ENCODE measurements at places on chromosomes 4 and X.

- peak; percentile 32 for DNase-seq
Observed at GRCh38 chr4:169810325-169811323, 52.9 kb upstream of the HPF1 start.

DNA sequence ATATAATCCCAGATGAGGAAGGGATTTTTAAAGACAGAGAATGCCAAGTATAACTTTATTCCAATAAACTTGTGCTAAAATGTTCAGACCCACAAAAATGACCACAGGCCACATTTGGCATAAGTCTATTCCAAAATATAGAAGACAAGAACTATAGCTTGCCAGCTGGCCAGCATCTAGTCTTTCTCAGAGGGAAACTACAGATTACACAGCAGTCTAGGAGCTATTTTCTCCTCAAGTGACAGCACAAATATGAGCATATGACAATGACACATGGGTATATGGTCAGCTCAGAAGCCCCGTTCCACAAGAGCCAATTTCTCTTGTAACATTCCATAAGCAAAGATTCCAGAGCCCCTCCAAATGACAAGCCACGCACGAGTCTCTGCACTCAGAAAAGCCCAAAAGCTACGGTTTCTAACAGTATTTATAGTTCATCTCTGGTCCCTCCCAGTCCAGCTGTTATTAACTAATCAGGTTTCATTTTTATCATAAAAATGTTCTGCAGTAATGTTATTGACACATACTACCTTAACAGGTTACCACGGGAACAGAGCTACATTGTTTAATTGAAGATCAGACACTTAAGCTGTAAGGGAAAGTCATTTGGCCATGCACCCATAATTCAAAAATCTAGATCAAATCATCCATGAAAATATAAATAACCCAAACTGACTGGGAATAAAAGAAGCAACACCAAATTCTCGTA is 70.3 kb downstream of the RAB28 start:
- DNase-seq, result no peak

DNA sequence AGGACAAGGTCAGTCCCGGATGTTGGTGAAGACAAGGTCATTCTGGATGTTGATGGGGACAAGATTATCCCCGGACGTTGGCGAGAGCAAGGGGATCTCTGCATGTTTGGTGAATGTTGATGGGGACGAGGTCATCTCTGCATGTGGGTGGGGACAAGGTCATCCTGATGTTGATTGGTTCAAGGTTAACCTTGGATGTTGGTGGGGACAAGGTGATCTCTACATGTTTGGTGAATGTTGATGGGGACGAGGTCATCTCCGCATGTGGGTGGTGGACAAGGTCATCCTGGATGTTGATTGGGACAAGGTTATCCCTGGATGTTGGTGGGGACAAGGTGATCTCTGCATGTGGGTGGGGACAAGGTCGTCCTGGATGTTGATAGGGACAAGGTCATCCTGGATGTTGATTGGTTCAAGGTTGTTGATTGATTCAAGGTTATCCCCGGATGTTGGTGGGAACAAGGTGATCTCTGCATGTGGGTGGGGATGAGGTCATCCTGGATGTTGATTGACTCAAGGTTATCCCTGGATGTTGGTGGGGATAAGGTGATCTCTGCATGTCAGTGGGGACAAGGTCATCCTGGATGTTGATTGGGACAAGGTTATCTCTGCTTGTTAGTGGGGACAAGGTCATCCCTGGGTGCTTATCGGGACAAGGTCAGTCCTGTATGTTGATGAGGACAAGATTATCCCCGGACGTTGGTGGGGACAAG is 28.8 kb upstream of the PLCXD1 start:
- DNase-seq, result no peak

GRCh38 chr4:137685357-137685756 is 153.1 kb upstream of the PCDH18 start:
- DNase-seq, result no peak

GRCh38 chr4:147050356-147050765 is 104.7 kb upstream of the TTC29 start:
- no peak for DNase-seq

GRCh38 chr4:186755550-186756519 is 32.2 kb upstream of the FAT1 start:
- no peak for DNase-seq

- no peak for DNase-seq
Observed at GRCh38 chr4:7435471-7436061, 836 bp upstream of the PSAPL1 start.

- peak; percentile 41 for DNase-seq
Observed at GRCh38 chrX:70452143-70452733, 7.6 kb downstream of the DLG3 start.

- no peak for DNase-seq
Observed at GRCh38 chrX:150983521-150984168, 510 bp downstream of the HMGB3 start.

DNA sequence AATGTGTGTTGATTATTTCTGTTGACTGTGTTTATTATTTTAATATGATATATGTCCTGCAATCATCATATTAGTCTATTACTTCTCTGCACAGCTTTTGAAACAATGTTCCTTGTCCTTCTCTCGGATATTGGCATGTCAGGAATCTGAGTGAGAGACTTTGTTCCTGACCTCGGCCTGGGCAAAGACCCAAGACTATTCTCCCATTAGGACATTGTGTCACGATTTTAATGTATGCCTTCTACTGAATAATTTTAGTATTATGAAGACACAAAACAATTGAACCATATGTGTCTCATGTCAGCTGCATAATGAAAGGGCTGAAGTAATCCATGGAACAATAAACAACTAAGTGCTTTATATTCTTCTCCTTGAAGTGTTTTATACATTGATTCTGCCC is 580.8 kb upstream of the TENM3 start:
- DNase-seq, result no peak

- DNase-seq, result no peak
Observed at GRCh38 chrX:106005684-106006083, 32.8 kb downstream of the SERPINA7 start.

DNA sequence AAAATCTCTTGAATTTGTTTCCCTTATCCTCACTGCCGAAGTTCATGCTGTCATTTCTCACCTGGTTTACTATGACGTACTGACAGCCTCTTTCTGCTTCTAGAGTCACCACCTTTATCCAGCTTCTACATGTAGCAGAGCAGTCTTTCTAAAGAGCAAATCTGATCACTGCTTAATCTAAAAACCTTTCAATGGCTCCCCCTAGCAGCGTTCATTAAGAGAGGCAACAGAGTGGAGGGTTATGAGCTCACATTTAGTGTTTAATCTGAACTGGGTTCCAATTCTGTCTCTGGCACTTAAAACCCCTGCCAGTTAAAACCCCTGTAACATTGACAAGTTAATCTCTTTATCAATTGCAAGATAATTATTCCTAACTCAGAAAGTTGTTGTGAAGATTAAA is 4.4 kb downstream of the RBPJ start:
- peak; percentile 18 for DNase-seq

DNA sequence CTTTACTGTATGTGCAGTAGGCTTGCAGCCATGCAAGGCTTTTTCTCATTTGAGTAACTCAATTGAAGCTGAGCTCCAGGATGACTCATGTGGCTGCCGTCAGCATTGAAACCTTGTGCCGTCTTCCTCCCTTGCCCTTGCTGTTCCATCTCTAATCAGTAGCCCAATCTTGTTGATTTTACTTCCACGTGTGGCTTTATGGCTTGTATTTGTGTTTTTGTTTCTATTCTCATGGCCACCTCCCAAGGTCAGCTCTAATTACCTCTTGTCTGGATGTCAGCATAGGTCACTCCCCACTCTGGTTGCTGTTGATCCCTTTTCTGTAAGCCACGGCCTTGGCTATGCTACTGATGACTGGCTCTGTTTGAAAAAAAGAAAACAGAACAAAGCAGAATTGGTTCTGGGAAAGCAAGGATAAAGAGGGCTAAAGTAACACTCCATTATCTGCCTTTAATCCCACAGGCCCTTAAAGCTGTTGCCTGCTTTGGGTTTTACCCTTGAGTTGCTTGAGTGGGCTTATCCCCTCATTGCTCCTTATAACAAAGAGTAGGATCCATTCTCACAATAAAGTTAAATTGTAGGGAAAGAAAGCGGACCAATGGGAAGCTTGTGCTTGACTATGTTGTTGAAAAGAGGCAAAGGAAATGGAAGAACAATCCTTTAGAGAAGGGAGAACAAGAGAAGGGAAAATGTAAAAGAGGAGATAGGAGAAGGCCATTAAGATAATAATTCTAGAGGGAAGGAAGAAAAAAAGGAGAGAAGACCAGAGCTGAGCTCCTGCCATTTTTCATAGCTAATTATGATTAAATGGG is 173.9 kb upstream of the PGRMC2 start:
- DNase-seq, result no peak

GRCh38 chr4:53866055-53866454 is 198.3 kb downstream of the CHIC2 start:
- no peak for DNase-seq

DNA sequence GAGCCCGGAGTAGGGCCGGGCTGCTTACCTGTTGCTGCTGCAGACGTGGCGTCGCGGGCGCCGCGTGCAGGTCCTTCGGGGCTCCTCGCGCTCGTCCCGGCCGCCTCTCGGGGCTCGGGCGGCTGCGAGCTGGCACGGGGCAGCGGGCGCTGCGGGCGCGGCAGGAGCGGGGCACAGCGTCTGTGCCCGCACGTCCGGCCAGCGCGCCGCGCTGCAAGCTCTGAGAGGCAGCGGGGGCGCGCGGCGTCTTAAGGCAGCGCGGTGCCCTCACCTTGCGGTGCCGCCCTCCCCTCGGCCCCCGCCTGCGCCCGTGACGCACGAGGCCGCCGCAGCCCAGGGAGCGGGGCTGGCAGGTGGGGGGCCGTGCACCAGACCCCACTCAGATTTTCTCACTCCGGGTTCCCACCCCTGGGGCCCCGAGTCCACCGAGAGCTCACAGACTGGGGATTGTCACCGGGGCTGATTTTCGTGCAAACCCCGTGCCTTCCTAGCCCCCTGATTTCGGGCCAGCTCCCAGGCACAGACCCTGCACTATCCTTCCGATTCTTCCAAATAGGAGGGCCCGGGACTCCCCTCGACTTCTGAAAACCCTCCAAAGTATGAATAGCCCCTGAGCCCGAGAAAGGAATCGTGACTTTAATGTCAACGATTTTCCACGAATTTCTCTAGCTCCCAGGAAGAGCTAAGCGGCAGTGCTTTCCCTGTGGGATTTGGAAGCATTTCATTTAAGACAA is at the start of gene GPR101:
Gene GPR101, minus strand, starts transcription at position 222 of the 734 bp plus-strand sequence. CDS start 2,321 bp downstream, outside the sequence.
- no peak for DNase-seq

GRCh38 chr4:60033826-60034225 is 1166.3 kb upstream of the ADGRL3 start:
- DNase-seq, result no peak

- no peak for DNase-seq
Observed at GRCh38 chrX:81957318-81957717, 755.4 kb downstream of the SH3BGRL start.

GRCh38 chrX:67346667-67347066 is 197.2 kb upstream of the AR start:
- DNase-seq, result no peak

GRCh38 chr4:122814426-122814825 is 12.2 kb upstream of the FGF2 start:
- no peak for DNase-seq

DNA sequence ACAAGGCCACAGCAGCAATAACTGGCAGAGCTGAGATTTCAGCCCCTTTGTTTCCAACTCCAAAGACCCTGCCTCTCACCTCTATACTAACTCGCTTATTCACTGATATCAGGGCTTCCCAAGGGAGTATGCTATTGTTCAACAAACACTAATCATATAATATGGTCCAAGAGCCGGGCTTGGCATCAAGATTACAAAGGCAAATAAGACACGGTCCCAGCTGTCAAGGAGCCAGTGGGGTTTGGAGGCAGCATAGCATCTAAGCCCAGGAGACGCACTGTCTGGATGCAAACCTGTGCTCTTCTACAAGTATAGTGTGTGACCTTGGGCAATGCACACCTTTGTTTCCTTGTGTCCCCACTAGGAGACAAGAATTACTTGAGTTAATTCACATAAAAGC is 28.7 kb downstream of the PAPSS1 start:
- no peak for DNase-seq

- no peak for DNase-seq
Observed at GRCh38 chrX:1833656-1834360, 218.9 kb downstream of the ASMT start.

DNA sequence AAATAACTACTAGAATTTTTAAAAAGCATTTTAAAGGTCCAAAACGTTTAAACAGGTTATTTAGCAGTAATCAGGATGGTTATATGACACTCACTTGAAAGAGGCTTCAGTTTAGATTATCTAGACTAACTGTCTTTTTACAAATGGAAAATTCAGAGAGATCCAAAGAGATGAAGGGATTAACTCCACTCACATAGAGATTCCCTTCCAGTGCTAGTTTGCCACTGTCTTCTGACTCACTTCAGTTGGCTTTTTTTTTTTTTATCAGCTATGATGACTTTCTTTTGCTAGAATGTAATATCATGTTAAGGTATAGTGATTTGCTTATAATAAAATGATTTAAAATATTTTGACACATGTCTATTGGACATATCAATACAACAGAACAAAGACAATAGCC is 43.8 kb downstream of the GALNT7 start:
- no peak for DNase-seq

DNA sequence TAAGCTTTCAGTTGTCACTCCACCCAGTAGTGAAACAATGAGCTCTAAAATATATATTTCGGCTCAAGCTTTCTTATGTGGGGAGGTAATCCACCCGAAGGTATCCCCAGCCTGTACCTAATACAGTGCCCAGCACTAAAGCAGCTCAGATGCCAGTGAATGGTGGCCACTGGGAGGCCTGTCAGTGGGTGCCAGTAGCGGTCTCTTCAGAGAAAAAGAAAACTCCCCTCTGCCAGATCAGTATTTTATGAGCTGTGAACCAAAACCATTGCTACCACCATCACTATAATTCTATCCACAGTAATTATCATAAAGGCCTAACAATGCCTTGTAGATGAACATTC is 835 bp upstream of the NFKB1 start:
- DNase-seq, result no peak

DNA sequence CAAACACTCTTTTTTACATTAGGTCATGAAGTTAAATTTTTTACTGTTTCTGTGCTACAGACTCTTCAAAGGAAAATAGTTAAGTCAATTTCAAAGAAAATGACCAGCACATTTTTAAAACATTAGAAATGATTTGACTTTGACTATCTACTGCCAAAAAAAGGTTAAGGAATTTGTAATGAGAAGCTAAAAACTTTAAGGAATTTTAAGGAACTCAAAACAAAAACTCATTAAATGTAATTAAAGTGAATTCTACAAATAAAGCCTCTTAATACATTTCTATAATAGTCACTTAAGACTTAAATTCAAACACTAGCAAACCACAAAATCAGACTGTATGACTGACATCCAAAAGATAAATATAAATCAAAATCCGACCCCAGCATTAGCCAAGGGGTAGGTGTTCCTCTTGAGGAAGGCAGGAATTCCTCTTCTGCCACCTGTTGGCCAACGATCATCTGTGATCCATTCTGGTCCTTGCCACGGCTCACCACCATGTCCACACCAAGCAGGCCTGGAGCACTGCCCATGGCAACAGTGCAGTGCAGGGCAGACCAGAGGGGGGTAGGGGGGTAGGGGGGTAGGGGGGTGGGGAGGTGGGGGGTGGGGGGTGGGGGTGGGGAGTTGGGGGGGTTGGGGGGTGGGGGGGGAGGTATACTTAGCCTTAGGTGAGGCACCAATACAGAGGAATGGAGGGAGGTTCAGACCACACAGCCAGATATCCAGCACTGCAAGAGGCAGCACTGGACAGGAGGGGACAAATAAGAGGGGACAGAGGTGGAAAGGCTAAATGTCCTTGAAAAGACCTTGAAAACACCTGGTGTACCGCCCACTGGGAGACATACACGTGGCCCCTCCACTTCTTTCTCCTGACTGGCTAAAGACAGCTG is 287.4 kb downstream of the CHIC1 start:
- DNase-seq, result peak; percentile 11

- no peak for DNase-seq
Observed at GRCh38 chr4:180557950-180558349, 1685.3 kb upstream of the TENM3 start.
